ENCODE measurements at places on chromosomes 7 and 10. TPM values are rescaled to one million over a fixed set of nuclear protein-coding genes. Genes with fewer than 3 reads are reported as not detected.

The IFRD1 gene
- total RNA-seq, result 92.8 TPM

The HOXA7 gene
- 6.2 TPM for total RNA-seq

DNA sequence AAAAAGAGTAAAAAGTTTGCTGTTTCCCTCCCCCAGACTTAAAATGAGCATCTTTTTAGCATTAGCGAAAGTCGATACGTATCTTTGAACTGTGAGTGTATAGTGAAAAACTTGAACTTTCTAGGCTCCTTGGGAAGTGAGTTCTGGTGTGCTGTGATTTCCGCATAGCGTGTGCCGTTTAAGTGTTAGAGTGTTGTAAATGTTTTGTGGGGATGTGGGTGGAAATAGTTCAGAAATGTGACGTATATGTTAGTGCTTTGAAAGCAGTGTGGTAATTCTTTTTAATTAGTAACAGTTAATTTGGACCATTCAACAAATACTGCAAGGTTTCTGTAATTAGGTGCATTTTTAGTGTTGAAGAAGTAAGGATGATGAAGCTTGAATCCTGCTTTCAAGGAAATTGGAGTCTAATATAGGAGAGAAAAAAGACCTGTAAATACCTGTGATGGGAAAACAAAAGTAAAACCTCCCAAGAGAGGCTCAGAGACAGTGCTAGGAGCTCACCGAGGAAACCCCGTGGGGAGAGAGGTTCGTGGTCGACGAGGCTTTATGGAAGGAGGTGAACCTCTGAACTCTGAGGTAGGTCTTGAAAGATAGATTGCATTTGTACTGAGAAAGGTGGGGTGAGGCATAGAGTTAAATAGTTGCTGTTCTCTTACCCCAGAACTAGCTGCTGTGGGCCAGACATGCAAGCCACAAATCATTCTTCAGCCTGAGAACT, 40.8 kb downstream of the RBM33 start:
- no peak for DNase-seq

DNA sequence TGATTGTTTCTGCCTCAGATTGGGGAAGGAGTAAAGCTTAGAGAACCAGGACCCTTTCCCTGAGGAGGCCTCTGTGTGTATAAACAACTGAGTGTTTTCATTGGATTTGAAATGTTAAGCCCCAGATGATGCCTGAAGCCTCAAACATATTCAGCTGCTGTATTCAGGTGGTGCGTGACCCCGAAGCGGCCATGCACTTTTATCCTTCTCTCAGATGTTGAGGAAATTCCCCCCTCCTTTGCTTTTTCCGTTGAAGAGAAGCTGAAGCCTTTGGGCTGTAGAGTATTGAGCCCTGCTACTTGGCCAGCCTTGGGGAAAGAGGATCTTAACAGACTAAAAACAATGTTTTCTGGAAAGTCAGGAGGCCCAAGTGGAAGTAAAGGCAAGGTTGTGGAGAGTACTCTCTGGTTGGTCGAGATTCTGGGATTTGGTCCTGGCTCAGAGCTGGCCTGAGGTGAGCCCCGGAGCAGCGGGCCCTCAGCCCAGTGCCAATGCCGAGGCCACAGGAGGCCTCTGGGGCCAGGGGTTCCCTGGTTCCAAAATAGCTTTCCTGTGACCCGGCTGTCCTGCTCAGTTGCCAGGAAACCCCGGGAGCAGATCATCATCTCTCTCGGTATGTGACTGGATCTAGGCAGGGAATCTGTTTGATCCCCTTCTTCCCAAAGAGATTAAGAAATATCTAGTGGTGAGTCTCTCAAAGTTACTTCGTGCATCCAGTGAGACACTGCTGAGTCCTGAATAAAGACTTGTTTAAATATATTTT, 22.5 kb downstream of the FKBP6 start:
- no peak for DNase-seq

DNA sequence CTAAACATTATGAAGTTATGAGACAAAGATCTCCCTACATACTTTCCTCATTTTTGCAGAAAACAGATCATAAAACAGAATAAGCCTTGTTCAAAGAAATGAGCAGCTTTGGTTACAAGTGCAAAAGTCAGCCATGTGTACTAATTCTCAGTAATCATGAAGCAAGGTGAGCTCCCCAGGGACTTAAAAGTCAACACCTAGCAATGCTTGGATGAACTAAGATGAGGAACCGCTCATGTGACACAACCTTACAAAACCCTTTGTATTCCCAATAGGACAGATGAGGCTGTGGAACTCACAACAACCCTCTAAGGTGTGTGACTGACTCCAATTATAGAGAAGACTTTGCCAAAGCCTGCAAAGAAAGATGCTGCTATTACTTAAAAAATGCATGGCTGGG, 154.5 kb downstream of the SLC25A13 start:
- DNase-seq, result no peak

GRCh38 chr10:122342293-122343134, 32.0 kb upstream of the PLEKHA1 start:
- no peak for DNase-seq

DNA sequence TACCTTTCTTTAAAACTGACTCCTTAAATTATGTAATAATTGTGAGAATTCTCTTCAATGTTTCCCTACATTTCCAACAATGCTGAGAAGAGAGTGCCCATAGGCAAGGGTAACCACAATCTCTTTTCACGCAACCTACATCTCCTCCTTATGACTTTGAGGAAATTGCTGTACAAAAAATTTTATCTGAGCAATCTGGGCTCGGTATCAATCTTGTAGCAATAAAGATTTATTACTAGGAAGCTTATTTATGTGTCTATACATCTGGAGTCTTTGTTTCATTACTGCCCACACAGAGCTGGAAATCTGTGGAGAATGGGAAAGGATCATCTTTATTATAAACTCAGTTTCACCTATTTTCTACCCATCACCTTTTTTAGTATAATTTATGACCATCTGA, 913.8 kb upstream of the SORCS1 start:
- no peak for DNase-seq

GRCh38 chr7:80725181-80725611, 86.8 kb downstream of the CD36 start:
- DNase-seq, result no peak

DNA sequence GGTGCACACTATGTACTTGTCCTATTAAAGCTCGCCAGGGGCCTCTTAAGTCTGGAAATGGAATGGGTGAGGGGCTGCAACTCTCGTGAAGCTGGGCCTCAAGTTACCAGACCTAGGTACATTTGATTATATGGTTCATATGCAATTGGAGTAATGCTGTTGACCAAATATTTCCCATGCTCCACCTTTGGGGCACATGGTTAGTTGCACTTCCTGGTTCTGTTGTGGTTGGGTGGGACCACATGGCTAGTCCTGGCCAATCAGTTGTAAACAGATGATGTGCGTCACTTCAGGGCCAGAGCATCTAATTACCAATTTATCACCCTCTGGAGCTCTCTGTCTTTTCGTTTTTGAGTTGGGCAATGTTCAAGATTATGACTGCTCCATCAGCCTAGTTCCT, 39.5 kb upstream of the OPN4 start:
- DNase-seq, result no peak

DNA sequence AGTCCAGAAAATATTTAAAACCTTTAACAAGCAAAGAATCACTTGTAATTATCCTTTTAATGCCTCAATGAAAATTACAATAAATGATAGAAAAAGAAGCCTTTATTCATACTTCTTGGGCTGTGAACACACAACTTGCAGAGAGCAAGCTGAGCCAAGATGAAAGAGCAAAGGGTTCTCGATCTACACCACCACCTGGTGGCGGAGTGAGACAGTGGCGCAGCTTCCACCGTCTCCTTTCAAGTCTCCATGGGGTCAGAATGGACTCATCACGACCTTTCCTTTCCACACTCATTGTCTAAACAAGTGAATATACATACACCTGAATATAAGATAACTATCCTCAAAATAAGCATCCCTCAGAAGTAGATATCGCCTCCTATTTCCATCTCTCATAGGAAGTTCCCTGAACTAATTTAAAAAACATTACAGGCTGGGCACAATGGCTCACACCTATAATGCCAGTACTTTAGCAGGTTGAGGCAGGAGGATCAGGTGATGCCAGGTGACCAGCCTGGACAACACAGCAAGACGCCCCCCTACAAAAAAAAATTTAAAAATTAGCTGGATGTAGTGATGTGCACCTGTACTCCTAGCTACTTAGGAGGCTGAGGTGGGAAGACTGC, 40.7 kb downstream of the ATE1 start:
- peak; percentile 65 for DNase-seq

The CLEC2L gene
- not detected for total RNA-seq

The CPN1 gene
- not detected for total RNA-seq

DNA sequence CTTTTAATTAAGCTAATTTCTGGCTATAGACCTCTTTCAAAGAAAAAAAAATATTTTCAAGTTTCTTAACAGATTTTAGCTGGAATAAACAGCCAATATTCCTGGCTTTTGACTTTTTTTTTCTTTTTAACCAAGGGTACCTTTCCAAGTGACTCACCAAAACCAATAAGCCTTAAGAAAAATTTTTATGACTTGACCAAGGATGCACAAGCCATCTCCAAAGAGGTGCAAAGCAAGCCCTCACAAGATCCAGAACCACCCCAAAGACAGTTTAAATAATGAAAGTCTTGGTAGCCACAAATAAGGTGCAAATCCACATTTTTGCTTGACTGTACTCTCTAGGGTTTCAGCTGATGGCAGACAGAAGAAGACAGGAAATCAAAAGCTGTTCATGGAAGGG, 76.5 kb downstream of the MAPK8 start:
- DNase-seq, result no peak

DNA sequence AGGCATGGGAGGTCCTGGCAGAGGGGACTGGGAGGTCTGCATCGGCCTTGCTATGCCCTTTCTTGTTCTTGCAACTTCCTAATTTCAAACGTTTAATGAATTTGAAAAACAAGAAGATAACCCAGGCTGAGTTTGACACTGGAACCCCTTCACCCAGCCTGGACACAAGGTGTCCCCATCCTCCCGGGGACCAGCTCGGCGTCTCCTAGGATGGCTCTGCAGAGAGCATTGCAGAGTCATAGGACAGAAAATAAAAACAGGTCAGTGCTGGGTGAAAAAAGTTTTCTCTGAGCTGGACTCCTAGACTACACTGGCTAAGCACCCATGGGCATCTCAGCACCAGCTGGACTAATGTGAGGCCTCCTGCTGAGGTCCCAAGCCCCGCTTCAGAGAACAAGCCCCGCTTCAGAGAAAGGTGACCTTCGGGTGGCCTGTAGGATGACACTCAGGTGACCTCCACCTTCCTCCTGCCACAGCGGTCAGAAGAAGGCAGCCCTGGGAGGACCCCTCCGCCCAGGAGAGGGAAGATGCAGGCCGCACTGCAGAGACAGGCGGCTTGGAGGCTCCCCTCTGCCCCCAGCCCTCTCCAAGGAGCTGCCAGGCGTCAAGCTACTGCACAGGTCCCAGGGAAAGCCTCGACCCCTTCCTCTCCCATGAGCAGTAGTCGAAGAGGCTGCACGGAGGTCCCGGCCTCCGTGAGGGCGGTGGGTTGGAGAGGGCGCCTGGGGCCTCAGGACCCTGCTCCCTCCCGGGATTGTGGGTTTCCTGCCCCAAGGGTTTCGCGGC, 9.3 kb upstream of the UNCX start:
- DNase-seq, result no peak

DNA sequence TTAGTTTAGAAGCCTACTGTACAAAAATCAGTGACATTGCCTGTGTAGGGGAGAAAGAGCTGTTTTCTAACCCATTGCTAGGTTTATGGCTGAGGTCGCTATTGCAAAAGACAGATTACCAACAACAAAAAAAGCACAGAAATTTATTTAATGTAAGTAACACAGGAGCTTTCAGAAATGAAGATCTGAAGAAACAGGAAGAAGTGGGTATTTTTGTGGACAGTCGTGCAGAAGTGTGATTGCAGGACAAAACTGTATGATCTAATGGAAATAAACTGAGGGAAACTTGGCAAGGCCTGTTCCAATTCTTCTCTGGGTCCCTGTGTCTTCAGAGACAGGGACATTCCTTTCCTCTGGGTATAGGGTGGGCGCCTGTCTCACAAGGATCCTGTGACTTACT, 87.4 kb downstream of the APBB1IP start:
- no peak for DNase-seq

The PIK3AP1 gene
- total RNA-seq, result 13.8 TPM

DNA sequence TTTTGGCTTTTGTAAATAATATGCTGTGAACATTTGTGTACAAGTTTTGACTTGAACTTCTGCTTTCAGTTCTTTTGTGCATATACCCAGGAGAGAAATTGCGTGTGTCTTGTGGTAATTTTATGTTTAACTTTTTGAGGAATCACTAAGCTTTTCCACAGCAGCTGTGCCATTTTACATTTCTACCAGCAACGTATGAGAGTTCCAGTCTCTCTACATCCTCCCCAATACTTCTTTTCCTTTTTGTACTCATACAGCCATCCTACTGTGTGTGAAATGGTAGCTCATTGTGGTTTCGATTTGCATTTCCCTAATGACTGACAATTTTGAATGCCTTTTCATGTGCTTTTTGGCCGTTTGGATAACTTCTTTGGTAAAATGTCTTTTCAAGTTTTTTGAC, 66.3 kb upstream of the INHBA start:
- no peak for DNase-seq

- no peak for DNase-seq
Observed at GRCh38 chr7:6284461-6285360, 12.3 kb upstream of the CYTH3 start.

GRCh38 chr7:17369691-17370426, 71.4 kb downstream of the AHR start:
- DNase-seq, result no peak

- DNase-seq, result no peak
Observed at GRCh38 chr7:134364619-134365037, 47.9 kb upstream of the SLC35B4 start.

Measured in sciatic nerve (tissue), 2 donors.